ENCODE measurements at places on chromosomes 1 and 21.

- DNase-seq, result no peak
These were observed 1.4 kb downstream of the WDR26 start for GRCh38 chr1:224433041-224433691.

DNA sequence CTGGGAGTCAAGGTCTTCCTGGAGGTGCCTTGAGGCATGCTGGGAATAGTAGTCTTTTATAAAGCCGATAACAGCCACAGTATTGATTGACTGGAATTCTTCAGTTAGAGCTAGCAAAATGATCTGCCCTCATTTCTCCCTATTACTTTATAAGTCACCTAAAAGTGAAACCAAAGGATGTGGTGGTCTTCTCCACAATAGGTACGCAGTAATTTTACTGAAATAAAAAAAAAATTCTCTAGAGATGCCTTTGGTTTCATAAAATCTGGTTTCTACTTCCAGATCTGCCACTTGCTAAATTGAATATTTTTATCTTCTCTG is 518 bp upstream of the NDC1 start:
- no peak for DNase-seq

DNA sequence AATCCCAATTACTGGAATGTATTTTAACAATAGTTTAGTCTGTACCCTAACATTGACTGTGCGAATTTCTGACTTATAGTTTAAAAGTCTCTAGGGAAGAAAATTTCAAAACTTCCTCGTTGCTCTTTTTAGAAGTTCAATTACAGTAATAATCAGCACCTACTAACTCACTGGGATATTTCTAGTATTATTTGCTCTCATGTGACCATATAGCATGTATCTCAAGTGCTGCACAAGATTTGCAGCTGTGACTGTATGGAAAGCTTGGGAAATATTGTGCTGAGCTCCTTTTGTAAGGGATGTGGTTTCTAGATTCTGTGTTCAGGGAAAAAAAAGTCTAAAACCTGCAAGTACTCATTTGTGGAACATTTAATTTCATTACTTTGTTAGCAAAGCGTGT is 153.1 kb downstream of the ST6GALNAC3 start:
- DNase-seq, result no peak

DNA sequence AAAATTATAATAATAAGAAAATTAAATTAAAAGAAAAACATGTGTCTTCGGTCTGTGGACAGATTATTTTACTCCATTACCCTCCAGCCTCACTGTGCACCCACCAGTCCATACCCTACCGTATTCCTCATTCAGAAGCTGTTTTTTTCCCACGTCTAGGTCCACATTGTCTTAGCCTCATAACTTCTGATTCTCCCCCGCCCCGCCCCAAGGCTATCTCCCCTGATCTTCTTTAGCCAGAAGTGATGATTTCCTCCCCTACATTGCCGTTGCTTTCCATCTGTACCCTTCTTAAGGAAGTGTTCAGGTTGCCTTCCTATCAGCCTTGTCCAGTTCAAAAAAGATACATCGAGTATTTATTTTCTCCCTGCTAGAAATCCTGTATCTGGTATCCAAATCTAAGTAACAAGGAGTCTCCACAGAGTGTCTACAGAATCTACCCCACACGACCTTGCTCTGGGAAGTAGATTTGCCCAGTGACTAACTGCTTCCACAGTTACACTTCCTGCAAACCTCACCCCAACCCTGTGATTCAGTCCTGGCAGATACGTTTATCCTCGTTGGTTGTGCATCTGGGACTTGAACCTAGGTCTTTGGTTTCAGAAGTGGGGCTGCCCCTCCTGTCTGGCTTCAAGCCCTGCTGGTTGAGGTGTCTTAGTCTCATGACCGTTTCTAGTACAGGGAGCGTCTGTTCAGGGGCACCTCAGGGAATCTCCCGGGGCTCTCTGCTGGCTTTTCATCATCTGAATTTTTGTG is 470.2 kb downstream of the CAMTA1 start:
- DNase-seq, result no peak

DNA sequence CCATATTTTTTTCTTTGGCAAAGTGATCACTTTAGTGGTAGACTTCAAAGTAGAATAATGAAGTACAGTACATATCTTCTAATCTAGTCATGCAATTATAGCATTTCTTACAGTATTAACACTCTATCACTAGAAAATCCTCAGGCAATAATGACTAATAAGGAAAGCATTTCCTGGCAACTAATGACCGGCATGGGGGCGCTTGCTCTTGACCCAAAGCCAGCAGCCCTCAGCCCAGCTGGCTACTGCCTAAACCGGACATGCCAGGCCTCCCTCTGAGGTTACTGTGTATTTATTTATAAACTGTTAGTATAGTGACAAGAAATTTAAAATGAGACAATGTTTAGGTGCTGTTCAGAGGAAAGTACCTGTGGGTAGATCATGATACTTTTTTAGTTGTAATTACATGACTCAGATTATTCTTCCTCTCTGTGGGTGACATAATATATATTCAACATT is 633.8 kb downstream of the PTPRC start:
- no peak for DNase-seq

DNA sequence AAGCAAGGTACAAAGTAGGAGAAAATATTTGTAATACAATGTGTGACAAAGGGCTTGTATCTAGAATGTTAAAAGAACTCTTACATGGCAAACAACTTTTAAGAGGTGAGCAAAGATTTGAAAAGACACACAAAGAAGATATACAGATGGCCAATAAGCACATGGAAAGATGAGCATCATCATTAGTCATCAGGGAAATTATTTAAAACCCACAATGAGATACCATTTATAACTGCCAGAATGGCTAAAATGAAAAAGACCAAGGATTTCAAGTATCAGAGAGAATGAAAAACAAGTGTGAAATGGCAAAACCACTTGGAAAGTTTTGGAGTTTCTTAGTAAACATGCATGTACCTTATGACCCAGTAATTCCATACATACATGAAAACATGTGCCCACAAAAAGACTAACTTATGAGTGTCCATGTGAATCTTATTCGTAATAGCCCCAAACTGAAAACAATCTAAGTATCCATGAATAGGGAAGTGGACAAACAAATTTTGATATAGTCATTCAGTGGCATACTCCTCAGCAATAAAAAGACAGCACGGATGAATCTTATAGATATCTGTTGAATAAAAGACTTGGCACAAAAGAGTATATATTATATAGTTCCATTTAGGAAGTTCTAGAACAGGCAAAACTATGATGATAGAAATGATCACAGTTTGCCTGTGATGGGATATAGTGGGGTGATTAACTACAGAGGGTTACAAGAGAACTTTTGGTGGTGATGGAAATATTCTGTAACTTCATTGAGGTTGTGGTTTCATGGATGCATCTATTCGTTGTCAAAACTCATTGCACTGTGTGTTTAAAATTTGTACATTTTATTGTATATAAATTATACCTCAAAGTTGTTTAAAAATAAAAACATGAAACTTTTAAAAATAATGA is 82.0 kb downstream of the DISP1 start:
- no peak for DNase-seq

- DNase-seq, result no peak
These were observed 57.9 kb downstream of the DDAH1 start for GRCh38 chr1:85406887-85407533.

DNA sequence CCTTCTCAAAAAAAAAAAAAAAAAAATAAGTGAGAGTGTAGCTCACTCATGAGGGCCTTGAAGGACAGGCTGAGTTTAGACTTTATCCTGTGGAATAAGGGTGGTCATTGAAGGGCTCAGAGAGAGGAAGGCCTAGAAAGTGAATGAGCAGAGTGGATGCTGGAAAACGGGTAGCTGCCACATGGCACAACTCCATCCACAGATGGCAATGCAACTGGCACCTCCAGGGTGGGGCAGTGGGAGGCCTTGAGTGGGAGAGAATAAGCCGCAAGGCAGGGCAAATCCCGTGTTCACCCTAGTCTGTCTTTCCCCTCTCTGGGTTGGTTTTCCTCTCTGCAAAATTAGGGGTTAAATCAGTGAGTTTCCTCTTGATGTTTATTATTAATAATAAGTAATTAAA is 3.1 kb downstream of the TNNI1 start:
- no peak for DNase-seq

Data from stimulated activated CD4-positive, alpha-beta T cell treated with anti-CD3 and anti-CD28 coated beads, Interleukin-2, amount 100 ng/mL, for 48 hours (primary cell).